ENCODE measurements at places on chromosomes 5 and 9.

DNA sequence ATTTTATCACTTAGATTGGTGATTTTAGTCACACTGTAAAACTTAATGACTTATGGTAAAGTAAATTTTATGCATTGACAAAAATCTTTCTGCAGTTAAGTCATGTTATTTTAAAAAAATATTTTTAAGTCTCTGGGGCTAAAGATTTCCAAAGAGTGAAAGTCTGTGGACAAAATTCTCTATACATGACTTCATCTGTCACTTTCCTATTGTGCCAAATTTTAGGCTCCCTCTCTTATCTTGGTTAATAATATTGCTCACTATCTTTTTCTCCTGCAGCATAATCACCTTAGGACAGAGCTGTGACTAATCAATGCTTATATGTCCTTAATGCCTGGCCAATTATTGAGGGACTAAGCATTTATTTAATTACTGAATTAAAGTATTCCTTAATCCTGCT lies 15.2 kb downstream of the LURAP1L start:
- no peak for DNase-seq

- DNase-seq: no peak
These were observed 33.8 kb downstream of the ITK start for GRCh38 chr5:157214415-157214814.

DNA sequence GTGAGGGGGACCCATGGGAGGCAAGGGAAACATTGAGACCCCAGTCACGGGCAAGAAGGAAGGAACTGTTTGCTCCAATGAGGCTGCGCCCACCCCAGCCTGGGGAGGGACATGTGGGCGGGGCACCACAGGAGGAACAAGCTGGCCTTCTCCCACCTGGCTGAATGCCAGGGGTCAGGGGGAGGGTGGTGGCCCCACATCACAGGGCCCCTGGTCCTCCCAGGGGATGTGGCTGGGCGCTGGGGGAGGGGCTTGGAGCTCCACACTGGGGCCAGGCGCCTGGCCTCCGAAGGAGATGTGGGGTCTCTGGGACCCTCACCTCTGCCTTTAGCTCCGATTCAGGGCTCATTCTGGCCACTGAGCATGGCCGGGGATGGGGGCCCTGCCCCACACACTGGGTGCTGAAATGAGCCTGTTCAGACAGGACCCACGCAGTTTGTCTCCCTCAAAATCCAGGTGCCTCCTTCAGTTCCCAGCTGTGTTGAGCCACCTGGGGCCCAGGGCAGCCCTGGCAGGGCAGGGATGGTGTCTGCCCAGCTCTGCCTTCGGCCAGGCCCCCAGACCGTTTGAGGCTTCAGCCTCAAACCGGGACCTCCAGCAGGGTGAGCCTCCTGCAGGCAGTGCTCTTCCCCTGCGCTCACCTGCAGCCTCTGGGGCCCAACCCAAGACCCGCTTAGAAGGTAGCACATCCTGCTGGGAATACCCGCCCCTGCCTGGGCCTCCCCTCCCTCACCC lies 33.2 kb upstream of the NOTCH1 start:
- no peak for DNase-seq

DNA sequence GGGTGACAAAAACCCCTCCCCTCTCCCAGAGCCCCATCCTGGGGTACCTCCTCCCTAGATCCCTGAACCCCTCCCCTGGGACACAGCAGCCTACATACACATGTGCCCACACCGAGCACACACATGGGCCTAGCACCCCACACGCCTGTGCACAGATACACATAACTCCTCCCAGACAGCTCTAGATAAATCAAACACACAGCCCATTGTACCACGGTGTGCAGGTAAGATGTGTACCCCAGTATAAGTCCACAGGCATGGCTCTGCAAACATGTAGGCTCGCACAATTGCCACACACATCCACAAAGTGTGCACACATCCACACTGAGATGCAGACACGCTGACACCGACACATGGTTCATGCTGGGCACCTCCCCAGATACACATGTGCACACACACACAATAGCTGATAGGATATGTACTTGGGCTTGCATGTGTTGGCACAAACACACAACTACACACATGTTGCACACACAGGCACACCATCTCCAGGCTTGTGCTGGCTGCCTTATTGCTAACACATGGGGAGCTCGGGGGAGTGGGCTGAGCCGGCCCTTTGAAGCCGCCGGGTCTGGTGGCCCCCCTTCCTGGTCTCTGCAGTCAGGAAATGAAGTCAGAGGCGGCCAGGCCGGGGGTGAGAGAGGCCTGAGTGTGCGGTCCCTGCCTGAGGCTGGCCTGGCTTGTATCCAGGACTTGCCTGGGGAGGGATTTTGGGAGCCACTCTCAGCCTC lies 30.2 kb downstream of the GOLGA2 start:
- DNase-seq: no peak

DNA sequence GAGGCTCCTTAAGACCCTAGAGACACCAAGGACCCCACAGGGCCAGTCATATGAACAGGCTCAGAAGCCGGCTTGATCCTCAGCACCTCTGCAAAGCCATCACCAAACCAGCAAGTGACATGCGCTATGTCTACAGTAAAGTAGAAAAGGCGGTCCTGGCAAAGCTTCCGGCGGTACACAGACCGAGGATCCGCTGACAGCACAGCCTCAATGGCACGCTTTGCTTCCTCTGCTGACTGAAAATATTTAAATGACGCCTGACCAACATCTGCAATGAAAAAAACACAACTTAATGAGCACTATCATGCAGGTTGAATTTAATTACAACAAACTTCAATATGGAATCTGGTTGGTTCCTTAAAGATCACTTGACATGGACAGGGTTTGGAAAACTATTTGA lies 17.6 kb downstream of the TRMO start:
- peak; percentile 24 for DNase-seq

GRCh38 chr5:163773226-163773625 lies 267.8 kb downstream of the MAT2B start:
- DNase-seq: no peak
